Aorta (tissue), 5 donors: ENCODE measurements at places on chromosomes 1 and 21. TPM values are rescaled to one million over a fixed set of nuclear protein-coding genes. Genes with fewer than 3 reads are reported as not detected.

The PDPN gene
- total RNA-seq = 16.6 TPM

The RXRG gene
- not detected for total RNA-seq

The AK2 gene
- total RNA-seq = 87.4 TPM

The EPHB2 gene
- total RNA-seq = 5.5 TPM

The OR2T5 gene
- total RNA-seq = not detected

The JAM2 gene
- 61.0 TPM for total RNA-seq

The ROR1 gene
- 18.7 TPM for total RNA-seq

The C1QC gene
- 203 TPM for total RNA-seq

The MYCL gene
- total RNA-seq = 0.45 TPM

The UBXN10 gene
- 0.33 TPM for total RNA-seq

The POFUT2 gene
- total RNA-seq = 52.2 TPM

The TLCD4 gene
- 17.3 TPM for total RNA-seq
